Cortex of kidney (tissue), 1 donor: ENCODE measurements at places on chromosomes 11 and 22.

DNA sequence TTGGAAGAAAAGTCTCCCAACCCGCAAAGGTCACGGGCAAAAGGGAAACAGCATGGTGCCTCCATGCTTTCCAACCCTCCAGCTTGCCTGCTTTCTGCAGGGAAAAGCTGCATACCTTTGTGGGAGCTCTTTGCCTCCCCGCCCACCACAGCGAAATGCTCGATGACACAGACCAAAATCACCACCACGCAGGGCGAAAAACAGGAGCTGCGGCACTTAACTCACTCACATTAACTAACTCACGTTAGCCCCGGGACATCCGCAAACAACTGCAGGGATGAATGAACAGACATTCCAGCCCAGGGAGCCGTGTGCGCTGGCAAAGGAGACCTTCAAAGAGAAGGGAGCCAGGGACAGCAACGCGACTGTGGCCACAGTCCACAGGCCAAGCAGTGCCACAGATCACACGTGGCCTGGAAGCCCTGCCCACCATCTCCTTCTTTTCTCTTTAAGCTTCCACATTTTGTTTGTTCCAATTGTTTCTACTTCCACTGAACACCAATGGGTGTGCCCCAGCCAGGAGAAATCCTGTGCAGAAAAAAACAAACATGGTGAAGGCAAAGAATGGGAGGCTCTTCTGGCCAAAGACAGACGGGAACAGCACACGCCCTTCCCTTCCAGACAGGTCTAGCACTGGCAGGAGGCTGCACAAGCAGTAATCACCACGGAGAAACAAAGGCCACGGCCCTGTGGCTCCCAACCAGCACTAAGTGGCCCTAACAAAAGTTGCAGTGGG, 39.3 kb downstream of the DUSP8 start:
- no peak for DNase-seq

DNA sequence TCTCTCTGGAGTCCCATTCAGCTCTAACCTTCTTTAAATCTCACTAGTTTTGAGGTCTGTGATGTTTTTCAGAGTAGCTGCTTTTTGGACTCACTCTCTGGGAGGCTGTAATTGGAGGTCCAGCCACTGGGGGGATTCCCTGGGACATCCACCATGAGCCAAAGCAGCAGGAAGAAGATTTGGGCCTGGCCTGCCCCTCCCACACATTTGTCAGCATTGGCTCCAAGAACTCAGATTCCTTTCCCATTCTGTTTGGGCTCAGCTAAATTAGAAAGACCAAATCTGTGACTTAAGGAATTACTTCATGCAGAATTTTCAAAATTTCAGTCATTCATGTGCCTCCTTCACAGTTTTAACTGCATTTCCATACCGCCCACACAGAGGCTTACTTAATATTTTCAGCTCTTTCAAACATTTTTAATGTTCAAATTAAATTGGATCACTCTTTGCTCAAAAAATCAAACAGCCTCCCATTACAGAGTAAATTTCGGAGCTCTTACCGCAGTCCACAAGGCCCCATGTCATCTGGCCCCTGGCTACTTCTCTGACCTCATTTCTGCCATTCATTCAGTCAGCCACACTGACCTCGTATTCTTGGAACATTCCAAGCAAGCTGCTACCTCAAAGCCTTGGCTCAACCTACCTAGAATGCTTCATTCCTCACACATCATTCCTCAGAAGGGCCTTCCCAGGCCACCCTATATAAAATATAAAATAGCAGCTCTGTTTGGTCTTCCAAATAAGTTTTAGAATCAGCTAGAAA, 54.5 kb upstream of the RRAS2 start:
- no peak for DNase-seq

DNA sequence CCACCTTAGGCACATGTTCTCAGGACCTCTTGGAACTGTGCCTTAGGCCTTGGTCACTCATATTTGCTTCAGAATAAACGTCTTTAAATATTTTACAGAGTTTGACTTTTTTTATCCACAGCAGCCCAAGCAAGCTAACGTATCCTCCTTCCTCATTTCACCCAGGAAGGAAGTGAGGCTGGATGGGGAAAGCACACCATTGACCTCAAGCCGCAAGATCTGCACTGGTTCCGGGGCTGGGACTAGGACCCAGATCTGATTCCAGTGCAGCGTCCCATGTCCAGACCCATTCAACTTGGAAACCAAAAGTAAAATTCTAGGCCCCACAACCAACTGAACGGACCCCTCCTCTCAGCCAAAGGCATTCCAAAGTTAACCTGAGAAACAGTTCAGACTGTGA, 2.4 kb upstream of the LGALS12 start:
- DNase-seq: no peak

DNA sequence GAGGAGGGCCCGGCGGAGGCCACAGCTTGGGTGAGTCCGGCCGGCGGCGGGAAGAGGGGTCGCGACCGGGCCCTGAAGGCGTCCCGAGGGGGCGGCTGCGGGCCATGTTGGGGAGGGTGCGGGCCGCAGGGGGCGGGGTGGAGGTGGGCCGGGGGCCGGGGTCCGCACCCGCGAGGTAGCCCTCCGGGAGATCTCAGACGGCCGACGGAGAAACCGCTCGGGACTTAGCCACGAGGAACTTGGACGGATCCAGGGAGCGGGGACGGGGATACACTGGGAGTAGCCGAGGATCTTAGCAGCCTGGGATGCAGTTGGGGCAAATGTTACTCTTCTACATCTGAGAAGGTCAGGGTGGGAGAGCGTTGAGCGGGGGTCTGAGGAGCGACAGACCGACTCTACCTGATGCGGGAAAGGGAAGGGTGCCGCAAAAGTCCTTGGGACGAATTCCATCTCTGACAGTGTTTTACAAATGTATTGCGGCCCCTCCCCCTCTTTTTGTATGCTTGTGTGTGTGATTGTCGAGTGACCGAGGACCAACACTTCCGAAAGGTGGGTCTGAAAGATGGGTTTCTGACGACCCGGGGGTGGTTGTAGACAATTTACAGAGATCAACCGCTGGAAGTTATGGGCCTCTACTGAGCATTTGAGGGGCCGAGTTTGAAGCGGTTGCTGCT, 658 bp downstream of the STIP1 start:
- no peak for DNase-seq

DNA sequence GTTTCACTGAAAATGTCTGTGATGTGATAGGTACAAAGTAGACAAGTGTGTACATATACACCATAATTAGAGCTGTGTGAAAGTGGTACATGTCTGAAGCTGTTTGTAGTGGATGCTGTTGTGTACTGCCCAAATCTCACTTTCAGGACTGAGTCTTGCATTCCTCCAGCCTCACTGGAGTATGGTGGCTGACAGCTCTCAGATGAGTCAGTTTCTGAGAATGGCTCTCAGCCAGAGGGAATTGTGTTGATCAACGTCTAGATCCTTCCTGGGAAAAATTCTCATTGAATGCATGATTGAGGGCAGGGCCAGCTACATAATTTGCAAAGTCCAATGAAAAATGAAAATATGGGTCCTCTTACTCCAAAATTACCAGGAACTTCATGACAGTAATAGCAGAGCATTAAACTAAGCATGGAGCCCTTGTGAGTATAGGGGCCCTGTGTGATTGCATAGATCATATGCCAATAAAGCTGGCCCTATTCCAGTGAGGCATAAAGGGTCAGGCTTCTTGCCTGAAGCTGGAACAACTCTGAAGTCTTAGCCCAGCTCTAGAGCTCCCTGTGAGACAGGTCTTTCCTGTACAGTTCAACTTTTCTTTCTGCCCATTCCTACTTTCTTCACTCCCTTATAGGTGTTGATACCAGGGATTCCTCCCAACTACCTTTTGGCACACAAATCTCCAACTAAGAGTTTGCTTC, 10.8 kb upstream of the CYP2R1 start:
- DNase-seq: no peak

DNA sequence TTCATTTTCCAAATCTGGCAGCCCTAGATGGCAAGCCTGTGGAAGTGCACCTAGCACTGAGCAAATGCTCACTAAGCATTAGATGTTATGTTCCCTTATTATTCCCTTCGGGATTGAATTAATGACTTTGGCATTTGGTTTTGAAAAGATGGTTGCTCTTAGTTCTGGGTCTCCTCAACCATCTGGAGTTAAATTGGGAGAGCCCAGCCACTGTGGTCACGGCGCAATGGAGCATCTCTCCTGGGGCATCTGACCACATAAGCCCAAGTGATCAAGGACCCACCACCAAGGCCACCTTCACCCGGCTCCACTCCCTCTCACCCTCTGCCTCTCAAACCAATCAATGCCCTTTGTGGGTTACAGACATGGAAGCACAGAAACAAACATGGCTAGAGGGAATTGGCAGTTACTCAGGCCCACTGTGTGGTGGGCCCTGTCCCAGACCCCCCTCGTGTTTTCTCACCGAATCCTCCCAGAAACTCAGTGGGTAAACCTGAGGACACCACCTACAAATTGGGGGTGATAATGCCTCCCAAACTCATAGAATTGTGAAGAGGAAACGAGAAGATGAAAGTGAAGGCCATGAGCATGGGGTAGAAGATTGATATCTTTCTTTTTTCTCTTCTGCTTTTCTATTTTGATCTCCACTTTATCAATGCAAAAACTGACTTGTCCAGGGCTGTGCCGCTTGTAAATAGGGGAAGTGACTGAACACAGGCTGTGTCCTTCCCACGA, 52.2 kb downstream of the IRAG1 start:
- no peak for DNase-seq

DNA sequence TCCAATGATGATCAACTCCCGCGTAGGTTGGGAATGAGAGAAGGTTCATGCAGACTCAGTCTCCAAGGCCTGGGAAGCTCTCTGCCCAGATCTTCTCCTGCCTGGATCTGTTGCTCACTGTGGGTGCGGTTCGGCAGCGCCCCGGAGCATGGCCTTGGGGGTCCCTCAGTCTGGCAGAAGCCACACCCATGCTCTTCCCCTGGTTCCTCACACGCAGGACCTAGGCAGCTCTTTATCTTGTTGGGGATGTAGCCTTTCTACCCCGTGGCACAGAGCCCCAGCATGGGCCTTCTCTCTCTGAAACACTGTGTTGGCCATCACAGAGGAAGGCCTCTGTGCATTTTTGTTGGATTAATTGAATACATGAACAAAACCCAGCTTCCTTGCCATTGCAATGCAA, 1461.6 kb downstream of the BRD1 start:
- no peak for DNase-seq

GRCh38 chr11:62708392-62708791, 916 bp downstream of the GNG3 start:
- no peak for DNase-seq

- DNase-seq: no peak
Measured at GRCh38 chr11:75035911-75036565, 47.3 kb downstream of the NEU3 start.

- no peak for DNase-seq
Measured at GRCh38 chr11:81941998-81942397, 791.7 kb downstream of the FAM181B start.

DNA sequence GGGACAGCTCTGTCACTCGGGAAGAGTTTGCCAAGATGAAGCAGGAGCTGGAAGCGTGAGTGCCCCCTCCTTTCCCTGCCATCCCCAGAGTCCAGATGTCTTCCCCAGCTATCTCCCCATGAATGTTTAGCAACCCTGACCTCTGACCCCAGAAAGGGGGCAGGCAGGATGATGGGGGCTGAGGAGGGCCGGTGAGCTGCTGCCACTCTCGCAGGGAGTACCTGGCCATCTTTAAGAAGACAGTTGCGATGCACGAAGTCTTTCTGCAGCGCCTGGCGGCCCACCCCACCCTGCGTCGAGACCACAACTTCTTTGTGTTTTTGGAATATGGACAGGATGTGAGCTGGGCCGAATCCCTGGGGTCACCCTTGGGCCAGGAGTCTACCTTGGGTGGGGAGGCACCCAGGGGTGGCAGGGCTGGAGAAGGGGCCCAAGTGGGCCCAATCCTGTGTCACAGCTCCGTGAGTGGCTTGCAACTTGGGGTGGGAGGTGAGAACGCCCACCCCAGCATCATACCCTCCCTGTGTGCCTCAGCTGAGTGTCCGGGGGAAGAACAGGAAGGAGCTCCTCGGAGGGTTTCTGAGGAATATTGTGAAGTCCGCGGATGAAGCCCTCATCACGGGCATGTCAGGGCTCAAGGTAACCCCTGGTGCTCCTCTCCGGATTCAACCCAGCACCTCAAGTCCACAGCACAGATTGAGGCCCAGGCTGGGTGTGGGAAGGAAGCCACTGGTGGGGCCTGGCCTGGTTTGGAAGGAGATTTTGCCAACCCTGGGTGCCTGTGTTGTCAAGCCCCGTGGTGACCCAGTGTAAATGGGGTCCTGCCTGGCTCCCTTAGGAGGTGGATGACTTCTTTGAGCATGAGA, 7.5 kb downstream of the CFL1 start:
- no peak for DNase-seq

DNA sequence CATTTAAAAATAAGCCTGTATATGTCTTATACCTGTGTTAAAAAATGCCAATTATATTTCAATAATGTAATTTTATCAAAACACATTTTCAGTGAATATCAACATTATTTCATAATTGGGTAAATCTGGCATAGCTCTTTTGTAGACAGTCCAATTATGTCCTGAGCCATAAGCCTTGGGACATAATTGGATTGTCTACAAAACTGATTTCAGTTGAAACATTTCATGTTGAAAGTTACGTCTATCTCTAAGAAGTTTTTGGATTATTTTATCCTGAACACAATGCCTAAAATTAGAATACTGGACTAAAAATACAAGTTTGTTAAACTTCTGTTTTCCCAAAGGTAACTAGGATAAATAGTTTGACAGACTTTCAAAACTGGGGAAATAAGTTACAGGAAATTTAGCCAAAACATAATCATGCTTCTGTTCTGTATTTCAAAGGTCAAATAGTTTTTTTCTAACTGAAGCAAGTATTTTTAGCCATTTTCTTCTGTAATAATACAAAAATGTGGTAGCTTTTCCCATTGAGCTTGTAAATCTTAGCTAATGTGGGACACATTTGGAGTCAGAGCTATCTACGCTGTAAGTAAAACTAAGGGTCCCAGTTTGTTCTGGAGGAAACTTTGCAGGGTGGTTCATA, 100.7 kb upstream of the BIRC3 start:
- DNase-seq: no peak

- DNase-seq: no peak
Measured at GRCh38 chr11:64356498-64357411, 2.2 kb upstream of the RPS6KA4 start.

DNA sequence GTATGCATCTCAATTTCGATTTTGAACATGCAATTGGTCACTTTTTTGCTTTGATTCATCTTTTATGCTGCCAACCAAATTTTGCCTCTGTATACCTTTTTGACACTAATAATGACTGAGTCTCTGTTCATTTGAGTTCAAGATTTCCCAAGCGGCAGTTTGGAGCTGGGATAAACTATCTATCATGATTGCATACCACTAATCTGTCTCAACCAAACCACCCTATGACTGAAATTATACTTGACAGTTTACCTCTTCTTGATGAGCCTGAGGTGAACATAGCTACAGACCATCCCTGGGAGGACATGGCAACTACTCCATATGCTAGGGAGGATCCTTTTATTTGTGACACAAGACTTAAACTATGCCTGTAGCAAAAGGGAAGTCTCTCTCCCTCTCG, 146.2 kb downstream of the PAX6 start:
- no peak for DNase-seq

GRCh38 chr22:36760786-36761185, 15.1 kb downstream of the IFT27 start:
- no peak for DNase-seq

DNA sequence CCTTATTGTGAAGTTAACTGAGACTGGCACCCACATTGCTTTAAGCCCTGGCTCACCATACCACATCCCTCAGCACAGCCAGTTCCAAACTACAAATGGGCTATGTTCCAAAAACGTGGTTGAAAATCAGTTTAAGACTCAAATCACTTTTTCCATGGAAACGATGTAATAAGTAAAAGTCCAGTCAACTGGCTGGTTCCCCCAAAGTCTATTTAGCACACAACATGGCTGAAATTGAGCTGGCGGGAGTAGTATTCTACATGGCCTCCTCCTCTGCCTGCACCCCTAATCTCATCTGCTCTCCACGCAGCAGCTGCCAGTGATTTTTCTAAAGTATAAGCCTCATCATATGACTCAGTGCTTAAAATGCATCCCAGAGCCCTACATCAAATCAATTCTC, 40.9 kb upstream of the BIRC3 start:
- DNase-seq: no peak
